Left ventricle myocardium superior (tissue), 1 donor: ENCODE measurements at places on chromosomes 1 and 21. TPM values are rescaled to one million over a fixed set of nuclear protein-coding genes. Genes with fewer than 3 reads are reported as not detected.

Gene USH2A
- total RNA-seq = 2.3 TPM

Gene OLIG2
- total RNA-seq = not detected

Gene TFF1
- not detected for total RNA-seq

Gene C1QTNF12
- 0.50 TPM for total RNA-seq

Gene RPTN
- not detected for total RNA-seq

Gene CBR3
- total RNA-seq = 2.6 TPM

Gene RSPH1
- not detected for total RNA-seq

Gene HRNR
- not detected for total RNA-seq

Gene C1orf185
- not detected for total RNA-seq

Gene UBASH3A
- total RNA-seq = not detected

Gene HEYL
- 15.0 TPM for total RNA-seq

Gene SPRR5
- total RNA-seq = not detected

Gene GOLT1A
- not detected for total RNA-seq

Gene FTCD
- 1.5 TPM for total RNA-seq

Gene TEDDM1
- total RNA-seq = not detected

Gene PLXNA2
- total RNA-seq = 12.1 TPM

Gene CSF3R
- 6.4 TPM for total RNA-seq

Gene ETV3L
- total RNA-seq = not detected

Gene CAPZB
- total RNA-seq = 252 TPM

Gene CLCA1
- not detected for total RNA-seq
